Lower lobe of right lung (tissue), 2 donors: ENCODE measurements at places on chromosomes 2 and 18. TPM values are rescaled to one million over a fixed set of nuclear protein-coding genes. Genes with fewer than 3 reads are reported as not detected.
A peak's percentile ranks its signal among the peaks of the same experiment; 100 is the strongest.

- no peak overlapping the region for H3K27ac ChIP-seq
- H3K27me3 ChIP-seq = no peaks in the 10 kb centered on the region
- no peak overlapping the region for H3K4me3 ChIP-seq
- no peaks in the 10 kb centered on the region for H3K4me1 ChIP-seq
- no peak for DNase-seq
Observed at GRCh38 chr2:18930971-18931370, 341.6 kb upstream of the NT5C1B start.

DNA sequence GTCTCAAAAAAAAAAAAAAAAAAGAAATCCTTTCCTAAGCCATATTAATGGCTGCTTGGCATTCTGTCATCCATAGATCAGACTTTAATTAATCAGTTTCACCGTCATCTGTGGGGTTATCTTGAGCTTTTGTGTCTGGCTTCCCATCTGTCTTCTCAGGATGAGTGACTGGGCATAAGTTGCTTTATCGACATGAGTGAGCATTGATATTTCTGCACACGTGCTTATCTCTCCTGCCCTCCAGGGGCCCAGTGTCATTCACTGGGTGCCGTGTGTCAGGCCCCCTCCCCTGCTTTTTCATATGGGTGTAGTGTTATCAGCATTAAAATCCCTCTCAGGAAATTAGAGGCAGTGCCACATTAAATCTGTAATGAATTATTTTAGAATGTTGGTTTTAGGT, 65.6 kb downstream of the SH3BP4 start:
- H3K36me3 ChIP-seq = no peaks in the 10 kb centered on the region
- H3K4me3 ChIP-seq = no peak overlapping the region
- H3K27me3 ChIP-seq = no peaks in the 10 kb centered on the region
- H3K4me1 ChIP-seq = no peaks in the 10 kb centered on the region
- DNase-seq = no peak

The IL1F10 gene
- not detected for total RNA-seq

DNA sequence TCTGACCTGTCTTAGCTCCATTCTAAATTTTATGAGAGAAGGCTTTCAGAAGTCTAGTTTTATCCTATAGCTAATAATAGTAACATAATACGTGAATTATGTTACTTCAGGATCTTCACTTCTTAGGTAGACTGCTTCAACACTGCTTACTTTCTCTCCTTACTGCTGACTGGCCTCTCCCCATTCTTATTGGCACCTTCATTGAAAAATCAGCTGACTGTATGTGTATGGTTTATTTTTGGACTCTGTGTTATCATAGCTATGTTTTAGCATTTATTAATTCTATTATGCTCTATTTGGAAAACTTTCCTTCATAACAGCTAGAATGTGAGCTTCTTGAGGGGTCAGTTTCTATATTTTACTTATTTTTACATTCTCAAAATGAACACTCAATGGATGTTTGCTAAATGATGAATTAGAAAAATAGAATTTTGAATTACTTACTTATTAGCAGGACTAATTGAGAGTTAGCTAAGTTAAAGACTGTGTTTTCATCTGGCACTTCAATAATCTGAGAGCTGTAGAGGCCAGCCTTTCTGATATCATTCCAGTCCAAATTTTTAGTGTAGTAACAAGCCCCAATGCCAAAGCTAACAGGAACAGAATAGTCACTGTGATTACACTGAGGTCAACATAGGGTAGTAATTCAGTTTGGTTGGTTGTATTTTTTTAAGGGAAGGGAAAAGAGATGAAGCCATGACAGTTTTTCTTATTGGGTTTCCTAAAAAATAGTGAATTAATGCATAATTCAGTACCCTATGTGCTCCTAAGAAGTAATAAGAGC, 92.3 kb downstream of the TTC27 start:
- H3K4me1 ChIP-seq = no peaks in the 10 kb centered on the region
- no peaks in the 10 kb centered on the region for H3K27me3 ChIP-seq
- no peak overlapping the region for H3K27ac ChIP-seq
- H3K4me3 ChIP-seq = no peak overlapping the region
- DNase-seq = no peak

DNA sequence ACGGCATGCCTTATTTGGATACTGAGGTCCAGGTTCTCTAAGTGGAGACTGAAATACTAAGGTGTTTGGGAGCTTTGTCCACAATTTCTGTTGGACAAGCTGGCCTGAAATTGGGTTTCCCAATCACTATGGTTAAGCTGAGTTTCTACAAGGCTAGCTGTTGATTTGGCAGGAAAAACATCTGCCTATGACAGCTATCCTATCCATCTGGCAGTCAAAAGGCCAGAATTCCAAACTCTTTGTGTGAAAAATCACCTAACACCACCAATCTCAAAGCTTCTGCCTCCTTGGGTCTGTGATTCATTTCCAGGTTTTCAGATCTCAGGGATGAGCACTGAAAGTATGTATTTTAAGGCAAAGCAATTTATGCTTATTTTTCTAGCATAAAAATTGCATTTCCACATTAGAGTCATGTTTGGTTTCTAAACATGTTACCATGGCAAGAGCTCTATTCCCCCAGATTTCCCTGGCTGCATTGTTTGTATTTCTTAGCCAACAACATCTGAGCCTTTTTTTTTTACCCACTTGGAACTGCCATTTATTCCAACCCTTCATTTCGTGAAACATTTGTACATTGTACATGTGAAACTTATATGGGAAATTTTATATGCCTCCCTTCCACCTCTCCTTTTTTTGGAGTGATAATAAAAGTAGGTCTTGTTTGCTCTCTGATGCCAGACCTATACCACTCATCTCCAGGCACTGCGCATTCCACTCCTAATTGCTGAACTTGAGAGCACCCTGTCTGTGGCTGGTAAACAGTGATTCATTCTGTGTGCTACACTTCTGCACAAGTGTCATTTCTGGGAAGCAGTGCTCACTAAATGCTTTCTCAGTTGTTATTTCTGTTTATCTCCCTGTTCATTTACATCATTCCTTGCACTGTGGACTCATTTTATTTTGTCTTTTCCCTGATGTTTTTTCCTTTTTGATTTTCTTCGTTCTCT, 15.9 kb upstream of the CCDC85A start:
- no peaks in the 10 kb centered on the region for H3K4me1 ChIP-seq
- no peaks in the 10 kb centered on the region for H3K27me3 ChIP-seq
- no peaks in the 10 kb centered on the region for H3K36me3 ChIP-seq
- peak overlapping the region; percentile 20 for H3K27ac ChIP-seq

GRCh38 chr2:202016579-202017227, 17.0 kb upstream of the FZD7 start:
- H3K4me1 ChIP-seq = peaks cover 4% of the 10 kb centered on the region
- no peak overlapping the region for H3K27ac ChIP-seq
- H3K27me3 ChIP-seq = no peaks in the 10 kb centered on the region
- no peak for DNase-seq

- H3K27me3 ChIP-seq = no peaks in the 10 kb centered on the region
- H3K4me3 ChIP-seq = no peak overlapping the region
- DNase-seq = no peak
- no peaks in the 10 kb centered on the region for H3K4me1 ChIP-seq
- no peak overlapping the region for H3K27ac ChIP-seq
- H3K36me3 ChIP-seq = no peaks in the 10 kb centered on the region
Observed at GRCh38 chr2:151403914-151404313, 5.8 kb upstream of the RIF1 start.

The AGXT gene
- total RNA-seq = not detected

- no peak overlapping the region for H3K27ac ChIP-seq
- H3K27me3 ChIP-seq = no peaks in the 10 kb centered on the region
- no peaks in the 10 kb centered on the region for H3K36me3 ChIP-seq
- no peak overlapping the region for H3K4me3 ChIP-seq
Observed at GRCh38 chr2:25690058-25690457, 16.7 kb upstream of the DTNB start.

The MYO5B gene
- 23.3 TPM for total RNA-seq

GRCh38 chr2:121159291-121160071, 125.5 kb downstream of the TFCP2L1 start:
- no peaks in the 10 kb centered on the region for H3K27me3 ChIP-seq
- no peak overlapping the region for H3K27ac ChIP-seq
- H3K4me3 ChIP-seq = no peak overlapping the region

GRCh38 chr2:101331202-101331601, 22.7 kb upstream of the RNF149 start:
- DNase-seq = no peak
- H3K27ac ChIP-seq = no peak overlapping the region
- H3K4me1 ChIP-seq = peaks cover 40% of the 10 kb centered on the region
- H3K4me3 ChIP-seq = no peak overlapping the region

The ZNF521 gene
- 12.7 TPM for total RNA-seq

DNA sequence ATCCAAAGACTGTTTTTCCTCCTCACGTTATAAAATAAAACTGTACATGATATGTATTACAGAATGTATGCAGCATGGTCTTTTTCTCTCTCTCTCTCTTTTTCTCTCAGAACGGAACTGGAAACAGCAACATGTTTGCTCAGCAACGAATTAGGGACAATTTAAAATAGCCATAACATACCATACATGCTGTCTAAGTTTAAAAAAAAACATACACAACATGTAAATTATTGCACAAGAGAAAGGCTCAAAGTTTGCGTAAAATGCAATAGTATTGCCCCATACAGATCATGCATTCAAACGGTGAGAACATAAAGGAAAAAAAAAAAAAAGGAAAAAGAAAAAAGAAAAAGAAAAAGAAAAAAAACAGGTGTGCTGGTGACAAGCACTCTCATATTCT, 93.6 kb downstream of the BCL11A start:
- H3K27ac ChIP-seq = no peak overlapping the region
- H3K4me3 ChIP-seq = no peak overlapping the region
- H3K36me3 ChIP-seq = no peaks in the 10 kb centered on the region
- no peak for DNase-seq
- no peaks in the 10 kb centered on the region for H3K27me3 ChIP-seq
- H3K4me1 ChIP-seq = no peaks in the 10 kb centered on the region

- no peak overlapping the region for H3K4me3 ChIP-seq
- no peak overlapping the region for H3K27ac ChIP-seq
- no peaks in the 10 kb centered on the region for H3K27me3 ChIP-seq
- H3K4me1 ChIP-seq = no peaks in the 10 kb centered on the region
Observed at GRCh38 chr2:80035749-80036285, 268.7 kb downstream of the LRRTM1 start.

DNA sequence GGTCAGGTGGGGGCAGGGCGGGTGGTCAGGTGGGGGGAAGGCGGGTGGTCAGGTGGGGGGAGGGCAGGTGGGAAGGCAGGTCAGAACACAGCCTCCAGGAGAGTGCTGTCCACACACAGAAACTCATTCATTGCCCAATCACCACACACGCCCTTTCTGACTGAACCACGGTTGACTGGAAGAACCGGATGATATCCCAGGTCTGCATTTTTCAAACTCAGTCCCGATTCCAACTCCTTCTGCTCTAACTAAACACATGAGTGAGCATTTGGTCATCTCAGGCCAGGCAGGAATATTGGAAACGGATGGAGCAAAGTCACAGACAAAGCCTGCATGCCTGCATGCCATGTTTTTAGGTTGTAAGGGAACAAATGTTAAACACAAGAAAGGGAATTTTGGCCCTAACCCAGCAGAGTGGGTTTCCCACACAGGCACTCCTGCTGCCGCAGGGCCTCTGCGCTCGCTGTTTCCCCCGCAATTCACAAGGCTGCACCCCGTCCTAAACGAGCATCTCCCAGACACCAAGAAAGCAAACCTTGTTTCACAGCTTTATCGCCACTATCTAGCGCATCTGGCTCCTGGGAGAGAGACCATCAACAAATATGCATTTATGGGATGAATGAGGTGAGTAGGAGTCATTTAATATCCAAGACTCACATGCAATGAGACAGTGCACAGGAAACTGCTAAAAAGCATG, 100.1 kb downstream of the ZNF516 start:
- no peaks in the 10 kb centered on the region for H3K36me3 ChIP-seq
- no peak overlapping the region for H3K27ac ChIP-seq
- peaks cover 17% of the 10 kb centered on the region for H3K4me1 ChIP-seq
- H3K27me3 ChIP-seq = no peaks in the 10 kb centered on the region
- no peak overlapping the region for H3K4me3 ChIP-seq
- no peak for DNase-seq

DNA sequence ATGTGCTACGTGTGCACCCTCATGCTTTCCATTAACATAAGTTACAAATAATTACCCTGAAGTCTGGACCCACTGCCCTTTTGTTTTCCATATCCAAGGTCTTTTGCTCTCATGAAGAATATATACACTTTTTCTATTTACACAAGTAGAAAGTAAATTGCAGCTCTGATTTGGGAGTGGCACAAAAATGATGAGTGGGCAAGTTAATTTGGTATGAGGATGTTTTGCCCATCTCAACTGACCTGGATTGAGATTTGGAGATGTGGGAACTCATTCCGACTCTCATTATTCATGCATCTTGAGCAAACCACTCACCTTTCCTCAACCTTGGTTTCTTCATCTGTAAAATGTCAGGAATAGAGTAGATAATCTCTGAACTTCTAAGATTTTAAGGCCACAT, 53.6 kb upstream of the TMEM17 start:
- H3K36me3 ChIP-seq = no peaks in the 10 kb centered on the region
- no peaks in the 10 kb centered on the region for H3K27me3 ChIP-seq
- H3K4me1 ChIP-seq = no peaks in the 10 kb centered on the region
- no peak for DNase-seq
- no peak overlapping the region for H3K27ac ChIP-seq

The SCYGR4 gene
- total RNA-seq = not detected

- peaks cover 66% of the 10 kb centered on the region for H3K4me1 ChIP-seq
- no peak for DNase-seq
- peak overlapping the region; percentile 94 for H3K4me3 ChIP-seq
Observed at GRCh38 chr2:177261116-177262060, 3.1 kb downstream of the NFE2L2 start.

The CCDC74B gene
- 7.2 TPM for total RNA-seq

DNA sequence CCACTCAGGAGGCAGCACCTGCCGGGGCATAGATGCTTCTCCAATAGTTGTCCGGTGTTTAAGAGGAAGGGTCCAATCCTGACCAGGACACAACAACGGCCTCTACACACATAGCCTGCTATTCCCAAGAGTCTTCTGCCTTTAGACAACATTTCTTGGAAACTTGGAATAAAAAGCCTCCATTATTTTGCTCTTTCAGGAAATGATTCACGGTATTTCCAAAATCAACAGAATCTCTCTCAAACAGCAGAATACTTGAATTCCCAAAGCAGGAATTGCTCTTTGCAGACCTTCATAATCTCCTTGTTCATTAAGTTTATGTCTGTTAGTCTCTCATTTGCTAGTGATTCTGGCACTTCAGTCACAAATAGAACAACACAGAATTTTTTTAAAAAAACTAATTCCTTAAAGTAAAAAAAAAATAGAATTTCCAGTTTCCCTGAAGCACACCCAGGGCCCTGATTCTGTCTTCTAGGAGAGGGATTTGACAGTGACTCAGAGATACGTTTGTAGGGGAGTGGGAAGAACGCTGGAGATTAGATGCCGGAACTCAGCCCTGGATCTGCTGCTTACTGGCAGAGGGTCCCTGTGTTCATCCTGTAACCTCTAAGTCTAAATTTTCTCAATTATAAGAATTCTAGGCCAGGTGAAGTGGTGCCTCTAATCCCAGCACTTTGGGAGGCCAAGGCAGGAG, 74.7 kb downstream of the NAB1 start:
- no peak for DNase-seq
- peaks cover 9% of the 10 kb centered on the region for H3K4me1 ChIP-seq
- H3K4me3 ChIP-seq = no peak overlapping the region
- no peaks in the 10 kb centered on the region for H3K36me3 ChIP-seq

The EFHD1 gene
- total RNA-seq = 7.7 TPM

GRCh38 chr2:51619961-51620360, 588.0 kb upstream of the NRXN1 start:
- no peaks in the 10 kb centered on the region for H3K27me3 ChIP-seq
- H3K27ac ChIP-seq = no peak overlapping the region
- no peak overlapping the region for H3K4me3 ChIP-seq
- H3K4me1 ChIP-seq = no peaks in the 10 kb centered on the region
- no peaks in the 10 kb centered on the region for H3K36me3 ChIP-seq
- DNase-seq = no peak
